ENCODE measurements at places on chromosomes 7 and 10.

GRCh38 chr10:74586088-74586585 is 240.3 kb upstream of the KAT6B start:
- peak; percentile 30 for DNase-seq

DNA sequence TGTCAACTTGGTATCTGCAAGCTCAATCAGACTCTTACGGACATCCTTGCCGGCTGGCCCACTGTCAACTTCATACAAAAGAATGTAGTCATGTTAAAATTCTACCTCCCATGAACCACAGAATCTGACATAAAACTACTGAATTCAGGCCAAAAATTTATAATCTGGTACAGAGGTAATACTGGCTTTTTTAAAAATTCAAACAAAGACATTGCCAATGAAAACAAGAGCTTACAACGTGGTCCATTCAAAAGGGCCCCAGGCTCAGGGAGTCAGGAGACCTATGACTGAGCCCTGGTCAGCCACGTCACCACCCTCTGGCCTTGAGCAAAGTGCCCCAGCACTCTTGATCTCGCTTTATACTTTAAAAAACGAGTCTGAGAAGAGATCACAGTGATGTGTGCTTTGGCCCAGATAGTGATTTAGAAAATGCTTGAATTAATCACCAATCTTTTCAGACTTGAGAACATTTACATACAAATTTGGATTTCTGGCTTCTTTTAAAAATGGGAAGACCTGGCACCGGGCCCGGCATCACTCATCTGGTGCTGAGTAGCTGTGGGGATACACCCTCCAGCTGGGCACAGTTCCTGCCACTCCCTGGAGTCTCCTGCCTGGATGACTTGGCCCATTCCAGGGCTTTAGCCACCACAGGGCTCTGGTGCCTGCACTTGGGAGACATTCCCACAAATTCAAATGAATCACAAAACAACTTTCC is 94.1 kb downstream of the PIP4K2A start:
- DNase-seq = peak; percentile 35

DNA sequence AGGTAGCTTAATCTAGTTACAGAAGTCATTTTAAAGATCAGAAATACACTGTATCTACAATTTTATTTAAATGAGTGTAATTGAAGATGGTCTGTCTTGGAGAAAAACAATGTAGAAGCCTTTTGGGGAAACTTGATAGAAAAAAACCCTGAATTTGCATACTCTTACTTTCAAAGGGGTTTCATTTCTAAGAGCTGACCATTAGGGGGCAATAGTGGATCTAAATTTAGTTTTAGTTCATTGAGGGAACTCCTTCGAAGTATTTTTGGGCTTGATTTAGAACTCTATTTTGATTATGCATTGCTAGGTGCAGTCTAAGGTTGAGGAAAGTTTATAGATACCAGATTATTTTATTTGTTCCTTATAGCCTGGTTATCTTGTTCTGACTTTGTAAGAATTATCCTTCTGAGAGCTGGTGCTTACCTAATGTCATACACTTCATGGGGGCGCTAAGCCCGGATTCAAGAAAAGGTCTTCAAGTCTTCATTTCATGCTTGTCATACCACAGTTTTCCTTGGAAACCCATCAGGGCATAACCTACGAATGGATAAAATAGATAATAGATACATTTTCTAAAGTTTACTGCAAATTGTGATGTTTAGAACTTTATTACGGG is 69.1 kb upstream of the MXI1 start:
- DNase-seq = no peak

DNA sequence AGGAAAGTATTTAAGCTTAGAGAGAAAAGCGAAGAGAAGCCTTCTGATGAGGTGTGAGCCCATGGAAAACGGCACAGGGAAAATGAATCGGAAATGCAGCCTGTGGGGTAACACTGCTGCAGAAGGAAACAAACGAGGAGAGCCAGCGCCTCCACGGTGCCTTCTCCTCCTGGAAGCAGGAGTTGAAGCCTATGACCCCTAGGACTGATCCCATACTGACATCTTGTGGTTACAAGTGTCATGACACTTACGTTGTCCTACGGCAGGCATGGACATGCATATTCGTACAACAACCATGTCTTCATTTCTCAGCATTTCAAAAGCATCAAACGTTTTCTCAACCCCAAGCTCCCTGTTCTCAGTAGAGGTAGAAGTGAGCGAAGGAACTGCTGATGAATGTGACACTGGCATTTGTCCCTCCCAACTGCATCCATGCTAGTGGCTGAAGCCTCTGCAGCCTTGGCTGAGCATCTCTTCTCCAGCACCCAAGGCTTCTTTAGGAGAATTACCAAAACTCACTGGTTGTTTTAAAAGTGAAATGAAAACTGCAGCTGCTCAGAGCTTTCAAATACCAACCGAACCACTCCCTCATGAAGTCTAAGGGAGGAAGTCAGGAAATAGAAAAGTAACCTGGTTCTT is 160.2 kb downstream of the JAZF1 start:
- peak; percentile 30 for DNase-seq

DNA sequence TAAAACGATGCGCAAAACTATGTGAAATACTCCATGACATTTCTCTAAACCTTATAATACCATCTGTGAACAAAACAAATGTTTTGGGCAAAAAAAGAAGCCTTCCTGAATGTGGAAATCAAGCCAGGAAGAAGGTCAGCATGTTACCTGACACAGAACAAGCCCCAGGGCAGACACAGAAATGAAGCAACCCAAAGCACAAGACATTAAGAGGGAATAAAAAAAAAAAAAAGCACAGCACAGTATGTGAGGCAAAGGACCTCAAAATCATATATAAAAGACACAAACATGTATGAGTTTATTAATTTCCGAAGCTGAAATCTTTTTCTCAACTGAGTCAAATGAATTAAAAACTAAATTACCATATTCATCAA is 161.8 kb downstream of the SKIDA1 start:
- DNase-seq = no peak

- no peak for DNase-seq
These were observed 2.9 kb upstream of the TMEM225B start for GRCh38 chr7:99594948-99595745.

DNA sequence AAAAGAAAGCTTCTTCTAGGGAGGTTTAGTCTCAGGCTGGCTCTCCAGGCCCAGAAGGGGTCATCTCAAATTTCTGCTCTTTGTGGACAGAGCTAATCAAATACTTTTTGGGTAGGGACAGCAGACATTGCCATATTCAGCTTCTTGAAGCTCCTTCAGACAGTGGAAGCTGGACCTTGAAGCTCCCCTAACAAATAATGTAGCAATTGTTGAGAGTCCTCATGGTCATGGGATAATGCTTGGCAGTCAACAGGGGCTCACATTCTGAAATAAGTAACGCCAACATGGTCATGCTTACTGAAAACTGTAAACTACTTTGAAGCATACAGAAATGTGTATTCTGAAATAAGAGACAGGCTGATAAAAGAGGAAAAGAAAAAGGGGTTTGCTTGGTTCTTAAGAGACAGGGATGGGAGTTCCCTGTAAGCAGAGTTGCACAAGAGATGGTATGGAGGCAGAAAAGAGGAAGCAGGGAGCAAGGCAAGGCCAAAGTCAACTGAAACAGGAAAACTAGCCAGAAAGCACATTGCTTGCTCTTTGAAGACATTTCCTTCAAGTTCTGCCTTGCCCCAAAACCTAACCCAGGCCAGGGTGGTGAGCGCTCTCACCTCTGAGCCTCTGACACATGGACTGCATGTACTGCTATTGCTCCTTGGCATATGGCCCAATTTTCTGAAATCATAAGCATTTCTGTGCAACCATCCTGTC is 53.1 kb upstream of the KMT2E start:
- DNase-seq = no peak

GRCh38 chr7:134086998-134087735 is 40.0 kb upstream of the LRGUK start:
- DNase-seq = no peak

GRCh38 chr10:16996530-16996964 is 133.1 kb downstream of the CUBN start:
- DNase-seq = no peak

DNA sequence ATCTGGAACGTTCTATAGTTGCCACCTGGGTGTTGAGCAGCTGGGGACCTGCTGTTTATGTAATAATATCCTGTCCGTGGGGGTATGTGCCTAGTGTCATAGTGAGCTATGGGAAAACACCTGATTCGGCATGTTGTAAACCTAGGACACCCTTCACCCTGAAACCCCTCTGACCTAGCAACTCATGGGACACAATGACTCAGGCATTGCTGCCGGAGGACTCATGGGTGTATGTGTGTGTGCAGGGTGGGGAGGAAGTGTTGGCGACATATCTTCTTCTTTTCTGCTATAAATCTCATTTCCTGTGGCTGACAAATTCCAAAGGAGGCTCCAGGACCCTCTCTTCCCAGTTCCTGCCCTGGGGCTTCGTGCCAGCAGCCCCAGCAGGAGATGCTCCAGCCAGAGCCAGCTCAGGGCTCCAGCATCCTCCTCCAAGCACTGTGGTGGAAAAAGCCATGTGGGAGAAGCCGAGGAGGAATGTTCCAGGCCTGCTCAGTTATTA is 77.0 kb upstream of the PODXL start:
- no peak for DNase-seq

DNA sequence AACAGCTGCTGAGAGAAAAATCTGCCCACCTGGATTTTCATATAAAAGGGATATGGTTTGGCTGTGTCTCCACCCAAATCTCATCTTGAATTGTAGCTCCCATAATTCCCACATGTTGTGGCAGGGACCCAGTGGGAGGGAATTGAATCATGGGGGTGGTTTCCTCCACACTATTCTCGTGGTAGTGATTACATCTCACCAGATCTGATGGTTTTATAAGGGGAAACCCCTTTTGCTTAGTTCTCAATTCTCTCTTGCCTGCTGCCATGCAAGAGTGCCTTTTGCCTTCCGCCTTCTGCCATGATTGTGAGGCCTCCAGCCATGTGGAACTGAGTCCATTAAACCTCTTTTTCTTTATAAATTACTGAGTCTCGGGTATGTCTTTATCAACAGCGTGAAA is 20.8 kb upstream of the MKI67 start:
- no peak for DNase-seq

DNA sequence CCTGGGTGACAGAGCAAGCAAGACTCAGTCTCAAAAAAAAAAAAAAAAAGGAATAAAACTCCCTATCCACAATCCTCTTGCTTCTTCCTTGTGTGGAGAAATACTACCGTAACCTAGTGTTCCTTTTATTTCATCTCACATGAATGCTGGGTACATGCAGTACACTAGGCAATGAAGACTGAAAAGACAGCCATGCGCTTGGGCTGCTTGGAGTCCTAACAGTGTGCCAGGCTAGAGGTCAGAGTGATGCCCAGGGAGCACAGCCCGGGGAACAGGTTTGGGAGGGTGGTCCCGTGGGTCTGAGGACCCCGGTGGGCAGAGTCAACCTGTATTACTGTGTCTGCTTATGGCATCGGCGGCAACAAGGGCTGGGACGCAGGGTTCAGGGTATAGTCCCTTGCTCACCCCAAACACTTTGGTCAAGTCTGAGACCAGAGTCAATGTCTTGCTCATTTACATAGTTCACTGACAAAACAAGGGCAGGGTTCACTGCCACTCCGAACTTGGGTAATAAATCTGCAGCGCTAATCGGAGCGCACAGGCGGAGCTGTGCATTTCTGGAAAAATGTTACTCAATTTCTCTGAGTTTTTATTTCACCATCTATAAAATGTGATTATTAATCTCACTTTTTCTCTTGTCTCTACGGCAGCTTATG is 118.0 kb downstream of the CLEC2L start:
- DNase-seq = no peak

- DNase-seq = no peak
These were observed 80.1 kb upstream of the LRRC17 start for GRCh38 chr7:102832674-102833073.

DNA sequence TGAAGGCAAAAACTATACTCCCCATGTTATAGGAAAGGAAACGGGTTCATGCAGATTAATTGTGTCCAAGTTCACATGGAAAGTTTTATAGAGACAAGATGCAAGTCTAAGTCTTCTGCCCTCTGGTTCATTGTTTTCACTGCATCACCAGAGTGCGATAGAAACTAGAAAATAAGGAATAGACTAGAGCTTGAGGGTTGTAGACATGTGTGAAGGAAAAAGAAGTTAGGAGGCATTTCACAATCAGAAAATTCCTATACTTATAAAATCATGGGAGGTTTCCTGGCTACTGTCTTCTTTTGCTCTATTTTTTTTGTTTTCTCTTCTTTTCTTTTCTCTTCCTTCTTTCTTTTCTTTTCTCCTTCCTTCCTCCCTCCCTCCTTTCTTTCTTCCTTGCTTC is 329.8 kb downstream of the PLXDC2 start:
- no peak for DNase-seq

DNA sequence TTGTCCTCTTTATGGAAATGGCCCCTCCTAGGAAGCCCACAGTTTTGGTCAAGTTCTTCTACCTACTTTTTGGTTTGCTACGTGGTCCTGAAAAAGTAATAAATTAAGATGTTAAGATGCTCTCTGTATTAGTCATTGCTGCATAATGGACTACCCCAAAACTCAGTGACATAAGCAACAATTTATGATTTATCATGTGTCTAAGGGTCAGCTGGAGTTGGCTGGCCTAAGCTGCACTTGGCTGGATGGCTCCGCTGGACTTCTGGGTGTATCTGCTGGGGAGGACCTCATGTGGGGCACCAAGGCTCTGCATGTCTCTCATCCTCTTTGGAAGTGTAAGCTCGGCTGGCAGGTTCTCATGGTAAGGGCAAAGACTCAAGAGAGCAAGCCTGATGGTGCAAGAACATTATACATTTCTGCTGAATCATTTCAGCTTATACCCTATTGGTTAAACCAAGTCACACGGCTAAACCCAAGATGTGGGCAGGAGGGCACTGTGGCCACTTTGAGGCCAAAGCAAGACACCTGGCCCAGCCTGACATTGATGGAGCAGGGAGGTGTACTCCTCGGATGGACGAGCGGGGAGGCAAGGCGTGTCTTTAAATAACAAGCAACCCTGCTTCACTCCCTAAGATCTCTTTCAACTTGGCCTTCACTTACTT is 47.7 kb downstream of the TBXAS1 start:
- DNase-seq = no peak

GRCh38 chr10:35040760-35041501 is 49.2 kb downstream of the CUL2 start:
- DNase-seq = no peak

DNA sequence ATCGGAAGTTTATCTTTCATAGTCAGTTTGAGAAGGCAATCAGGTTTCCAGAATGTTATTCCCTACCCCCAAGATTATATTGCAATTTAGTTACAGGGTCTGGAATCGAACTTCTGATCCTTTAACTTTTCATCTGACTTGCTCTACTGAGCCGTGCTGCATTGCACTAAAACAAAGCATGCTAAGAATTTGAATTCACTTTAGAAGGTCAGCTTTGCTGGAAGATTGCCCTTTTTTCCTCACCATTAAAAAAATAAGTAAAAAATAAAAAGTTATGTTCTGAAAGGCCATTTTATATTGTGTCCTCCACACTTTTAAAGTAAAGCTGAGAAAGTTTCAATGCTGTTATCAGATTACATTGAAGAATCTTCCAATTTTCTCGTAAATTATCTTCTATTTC is 388.8 kb upstream of the PHF14 start:
- DNase-seq = no peak
